Calu3 (cell line): ENCODE measurements at places on chromosomes 3 and 15. TPM values are rescaled to one million over a fixed set of nuclear protein-coding genes. Genes with fewer than 3 reads are reported as not detected.

DNA sequence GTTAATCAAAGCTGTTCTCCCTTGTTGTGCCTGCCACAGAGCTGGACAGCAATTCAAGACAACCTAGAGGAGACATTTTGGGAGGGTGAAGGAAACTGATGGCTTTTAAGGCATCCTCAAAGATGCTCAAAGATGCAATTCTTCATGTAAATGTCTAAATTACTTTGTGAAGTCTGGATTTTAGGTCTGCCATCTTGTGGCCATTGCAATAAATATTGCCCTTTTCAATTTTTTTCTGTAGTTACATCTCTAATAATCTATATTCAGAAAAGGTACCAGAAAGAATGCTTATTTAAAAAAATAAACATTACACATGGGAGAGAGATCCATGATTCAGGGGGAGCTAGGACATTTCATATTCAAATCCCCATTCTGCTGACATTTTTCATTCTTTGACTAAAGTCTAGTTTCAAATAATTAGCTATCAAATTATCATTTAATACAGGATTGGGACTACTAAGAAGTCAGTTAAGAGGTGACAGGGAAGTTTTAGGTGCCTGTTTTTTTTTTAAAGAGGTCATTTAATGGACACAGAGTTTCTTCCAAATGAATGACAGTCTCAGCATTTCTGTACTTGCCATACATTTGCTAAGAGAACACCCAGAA is 259.8 kb upstream of the WNT5A start:
- H3K36me3 ChIP-seq = no peaks in the 10 kb centered on the region
- DNase-seq = no peak
- no peak overlapping the region for H3K27ac ChIP-seq
- no peak overlapping the region for H3K4me3 ChIP-seq
- H3K27me3 ChIP-seq = no peaks in the 10 kb centered on the region

DNA sequence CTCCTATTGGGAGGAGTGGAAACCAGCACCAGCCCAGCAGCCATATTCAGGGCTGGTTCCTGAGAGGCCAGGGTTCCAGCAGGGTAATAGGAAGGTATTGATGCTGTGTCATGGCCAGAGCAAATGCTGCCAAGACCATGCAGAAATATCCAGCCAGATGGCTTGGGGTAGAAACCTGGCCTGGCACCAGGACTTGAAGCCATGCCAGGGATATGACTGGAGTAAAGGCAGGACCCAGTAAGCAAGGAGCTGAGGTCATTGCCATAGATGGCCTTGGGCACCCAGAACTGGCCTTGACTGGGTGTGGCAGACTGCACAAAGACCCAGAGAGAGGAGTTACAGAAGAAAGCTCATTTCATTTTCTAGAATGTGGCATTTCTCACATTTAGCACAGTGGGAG is 257.6 kb upstream of the GOLGA6L4 start:
- H3K4me1 ChIP-seq = no peaks in the 10 kb centered on the region
- H3K27ac ChIP-seq = no peak overlapping the region
- H3K36me3 ChIP-seq = no peaks in the 10 kb centered on the region
- H3K4me3 ChIP-seq = no peak overlapping the region
- peaks cover 19% of the 10 kb centered on the region for H3K27me3 ChIP-seq

GRCh38 chr15:57395292-57395691 is 19.0 kb downstream of the CGNL1 start:
- H3K4me1 ChIP-seq = no peaks in the 10 kb centered on the region
- H3K4me3 ChIP-seq = no peak overlapping the region
- H3K27ac ChIP-seq = no peak overlapping the region
- H3K36me3 ChIP-seq = no peaks in the 10 kb centered on the region

The TRAK1 gene
- total RNA-seq = 89.9 and 108 TPM in 2 replicates

- H3K36me3 ChIP-seq = no peaks in the 10 kb centered on the region
- DNase-seq = peak; percentile 47
- peaks cover 44% of the 10 kb centered on the region for H3K4me1 ChIP-seq
- H3K27me3 ChIP-seq = no peaks in the 10 kb centered on the region
Observed at GRCh38 chr3:187264021-187264420, 27.5 kb downstream of the MASP1 start.

GRCh38 chr15:64096668-64097384 is 1.0 kb downstream of the SNX1 start:
- H3K27me3 ChIP-seq = no peaks in the 10 kb centered on the region
- DNase-seq = peak; percentile 15

The IQCH gene
- 5.5 and 8.1 TPM in 2 replicates for total RNA-seq

The LRTM1 gene
- not detected in 2 replicates for total RNA-seq

DNA sequence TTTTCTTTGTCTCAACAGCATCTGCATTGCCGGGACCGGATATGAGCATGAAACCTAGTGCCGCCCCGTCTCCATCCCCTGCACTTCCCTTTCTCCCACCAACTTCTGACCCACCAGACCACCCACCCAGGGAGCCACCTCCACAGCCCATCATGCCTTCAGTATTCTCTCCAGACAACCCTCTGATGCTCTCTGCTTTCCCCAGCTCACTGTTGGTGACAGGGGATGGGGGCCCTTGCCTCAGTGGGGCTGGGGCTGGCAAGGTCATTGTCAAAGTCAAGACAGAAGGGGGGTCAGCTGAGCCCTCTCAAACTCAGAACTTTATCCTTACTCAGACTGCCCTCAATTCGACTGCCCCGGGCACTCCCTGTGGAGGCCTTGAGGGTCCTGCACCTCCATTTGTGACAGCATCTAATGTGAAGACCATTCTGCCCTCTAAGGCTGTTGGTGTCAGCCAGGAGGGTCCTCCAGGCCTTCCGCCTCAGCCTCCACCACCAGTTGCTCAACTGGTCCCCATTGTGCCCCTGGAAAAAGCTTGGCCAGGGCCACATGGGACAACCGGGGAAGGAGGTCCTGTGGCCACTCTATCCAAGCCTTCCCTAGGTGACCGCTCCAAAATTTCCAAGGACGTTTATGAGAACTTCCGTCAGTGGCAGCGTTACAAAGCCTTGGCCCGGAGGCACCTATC is 5.0 kb downstream of the NUTM1 start:
- H3K4me1 ChIP-seq = no peaks in the 10 kb centered on the region
- DNase-seq = no peak
- no peaks in the 10 kb centered on the region for H3K36me3 ChIP-seq
- no peak overlapping the region for H3K27ac ChIP-seq
- no peak overlapping the region for H3K4me3 ChIP-seq
- no peaks in the 10 kb centered on the region for H3K27me3 ChIP-seq

DNA sequence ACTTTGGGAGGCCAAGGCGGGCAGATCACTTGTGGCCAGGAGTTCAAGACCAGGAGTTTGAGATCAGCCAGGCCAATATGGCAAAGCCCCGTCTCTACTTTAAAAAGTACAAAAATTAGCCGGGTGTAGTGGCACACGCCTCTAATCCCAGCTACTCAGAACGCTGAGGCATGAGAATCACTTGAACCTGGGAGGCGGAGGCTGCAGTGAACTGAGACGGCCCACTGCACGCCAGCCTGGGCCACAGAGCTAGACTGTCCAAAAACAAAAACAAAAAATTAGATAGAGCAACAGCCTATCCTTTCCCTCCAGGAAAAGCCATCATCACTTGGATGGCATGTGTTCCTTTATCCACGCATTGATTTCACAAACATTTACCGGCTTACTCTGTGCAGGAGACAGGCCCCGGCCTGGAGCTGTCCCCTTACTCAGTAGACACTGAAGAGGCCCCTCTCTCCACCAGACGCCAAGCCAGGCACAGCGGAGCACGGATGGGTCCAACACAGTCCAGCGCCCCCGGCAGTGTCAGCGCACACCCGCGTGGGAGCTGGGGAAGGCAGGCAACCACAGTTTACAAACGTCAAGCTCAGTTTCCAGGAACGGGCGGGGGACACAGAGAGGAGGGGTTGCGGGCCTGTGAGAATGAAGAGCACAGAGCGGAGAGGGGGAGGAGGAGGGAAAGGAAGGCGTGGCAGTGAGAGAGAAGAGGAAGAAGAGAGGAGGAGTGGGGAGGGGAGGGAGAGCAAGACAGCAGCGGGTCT is 3.1 kb downstream of the GP5 start:
- peaks cover 34% of the 10 kb centered on the region for H3K27me3 ChIP-seq
- H3K4me3 ChIP-seq = peak overlapping the region; percentile 17
- no peak for DNase-seq
- H3K4me1 ChIP-seq = peaks cover 20% of the 10 kb centered on the region
- H3K36me3 ChIP-seq = no peaks in the 10 kb centered on the region
- H3K27ac ChIP-seq = no peak overlapping the region

The CCDC39 gene
- total RNA-seq = not detected in 2 replicates

The PLSCR2 gene
- total RNA-seq = 2.9 and 5.1 TPM in 2 replicates

DNA sequence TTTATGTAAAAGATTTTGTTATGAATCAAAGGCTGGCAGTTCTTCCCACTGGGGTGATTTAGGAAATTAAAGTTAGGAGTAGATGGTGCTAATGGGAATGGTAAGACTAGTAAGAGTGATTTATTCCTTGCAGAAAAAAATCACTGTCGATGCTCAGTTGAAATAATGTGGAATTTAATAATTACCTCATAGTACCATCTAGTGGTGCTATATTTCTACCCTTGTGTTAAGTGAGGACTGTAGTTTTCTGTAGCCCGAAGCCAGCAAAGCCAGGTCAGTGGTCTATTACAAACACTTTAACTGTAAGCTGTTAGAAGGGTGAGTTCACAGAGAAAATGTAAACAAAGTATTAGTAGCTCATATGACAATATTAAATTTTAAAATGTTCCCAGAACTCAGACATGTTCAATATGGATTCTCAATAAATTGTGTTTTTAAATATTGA is 39.5 kb upstream of the GOLGA8J start:
- DNase-seq = no peak
- no peak overlapping the region for H3K4me3 ChIP-seq
